ENCODE measurements at places on chromosomes 11 and 22.

DNA sequence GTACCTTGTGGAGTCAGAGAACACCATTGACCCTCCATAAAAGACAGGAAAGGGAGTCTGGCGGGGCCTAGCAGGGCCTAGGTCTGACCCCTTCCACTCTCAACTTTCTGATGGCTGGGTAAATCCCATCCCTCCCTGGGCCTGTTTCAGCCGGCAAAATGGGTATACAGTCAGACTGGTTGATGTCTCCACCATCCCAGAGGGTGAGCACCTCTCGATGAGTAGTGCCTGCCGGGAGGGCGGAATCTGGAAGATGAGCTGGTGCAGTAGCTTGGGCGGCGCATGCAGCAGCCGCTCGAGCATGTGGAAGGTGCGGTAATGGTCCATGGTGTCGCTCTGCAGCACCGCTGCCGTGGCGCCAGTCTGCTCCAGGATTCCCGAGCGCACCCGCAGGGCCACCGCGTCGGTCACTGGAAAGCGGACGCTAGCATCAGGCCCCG lies 528 bp downstream of the FIBP start:
- no peak for DNase-seq

DNA sequence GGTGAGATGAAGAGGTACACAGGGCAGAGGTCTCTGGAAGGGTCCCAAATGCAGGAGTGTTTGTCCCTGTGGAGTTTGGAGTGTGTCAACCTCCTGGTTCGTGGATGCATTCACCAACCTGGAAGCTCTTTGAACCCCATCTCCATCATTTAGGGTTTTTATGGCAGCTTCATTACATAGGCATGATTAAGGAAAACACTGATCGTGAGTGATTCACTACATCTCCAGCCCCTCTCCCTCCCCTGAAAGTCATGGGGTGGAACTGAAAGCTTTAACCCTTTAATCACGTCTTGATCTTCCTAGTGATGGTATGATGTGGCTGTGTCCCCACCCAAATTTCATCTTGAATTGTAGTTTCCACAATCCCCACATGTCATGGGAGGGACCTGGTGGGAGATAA lies 19.8 kb upstream of the INCENP start:
- no peak for DNase-seq

DNA sequence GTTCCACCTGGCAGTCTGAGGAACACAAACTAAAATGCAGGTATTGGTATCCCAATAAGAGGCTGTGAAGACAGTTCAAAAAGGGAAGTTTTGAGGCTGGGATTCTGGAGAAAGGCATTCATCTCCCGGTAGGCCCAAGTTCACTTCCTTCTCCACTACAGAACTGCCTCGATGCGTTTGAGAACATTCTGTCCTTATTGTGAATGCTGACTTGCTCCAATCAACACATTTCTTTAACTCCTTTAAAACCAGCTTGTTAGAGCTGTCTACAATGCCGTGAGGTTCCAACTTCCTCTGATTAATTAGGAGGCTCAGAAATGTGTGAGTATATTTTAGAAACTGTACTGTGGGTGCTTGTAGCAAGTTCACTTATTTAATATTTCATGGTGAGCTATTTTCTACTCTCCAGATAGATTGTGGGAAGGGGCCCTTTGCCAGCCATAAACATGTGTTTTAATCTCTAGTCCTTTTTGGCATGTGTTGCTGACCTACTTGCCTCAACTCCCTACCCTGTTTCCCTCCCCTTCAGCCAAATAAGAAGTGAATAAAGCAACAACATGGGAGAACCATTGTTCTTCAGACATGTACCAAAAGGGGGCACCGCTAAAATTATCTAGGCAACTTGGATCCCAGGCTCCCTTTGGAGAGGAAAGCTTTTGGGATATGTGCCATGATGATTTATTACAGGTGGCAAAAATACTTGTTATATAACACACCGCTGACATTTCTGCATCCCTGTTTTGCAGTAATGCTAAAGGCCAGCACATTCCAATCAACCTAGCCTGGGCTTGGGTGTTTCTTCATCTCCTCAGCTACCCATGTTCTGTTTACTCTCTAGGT lies 245.6 kb downstream of the BLID start:
- no peak for DNase-seq

DNA sequence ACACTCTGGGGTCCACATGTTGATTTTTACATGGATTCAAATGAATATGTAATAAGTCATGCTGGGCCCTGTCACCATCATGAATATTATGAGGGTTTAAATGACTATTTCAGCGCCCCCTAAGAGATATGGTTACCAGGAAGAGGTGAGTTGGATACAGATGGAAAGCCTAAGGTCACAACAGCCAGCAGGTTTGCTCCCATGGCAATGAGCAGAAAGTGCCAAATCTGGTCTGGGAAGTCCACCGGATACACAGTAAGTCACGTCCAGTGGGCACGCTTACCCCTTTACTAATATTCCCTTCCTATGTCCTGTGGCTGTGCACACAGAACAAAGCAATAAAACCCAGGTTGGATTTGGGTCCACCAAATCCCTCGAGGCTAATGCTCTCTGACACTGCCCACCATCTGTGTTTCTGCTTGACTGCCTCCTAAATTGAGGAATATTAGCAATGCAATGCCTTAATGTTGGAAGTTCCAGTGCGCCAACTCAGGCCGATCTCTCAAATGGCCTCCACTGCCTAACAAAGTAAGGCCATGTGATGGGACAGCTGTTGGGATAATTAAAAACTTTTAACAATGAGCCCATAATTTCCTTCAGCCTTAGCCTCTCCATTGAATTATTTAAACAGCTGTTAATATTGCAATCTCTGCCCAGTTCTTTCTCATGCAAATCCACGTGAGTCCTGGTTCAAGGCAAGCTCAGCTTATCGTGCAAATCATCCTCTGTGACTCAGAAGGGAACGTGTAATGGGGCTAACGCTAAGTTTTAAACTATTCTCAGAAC lies 97.6 kb downstream of the SLC1A2 start:
- DNase-seq: no peak

GRCh38 chr22:40147388-40148176 lies 30.1 kb upstream of the TNRC6B start:
- no peak for DNase-seq

DNA sequence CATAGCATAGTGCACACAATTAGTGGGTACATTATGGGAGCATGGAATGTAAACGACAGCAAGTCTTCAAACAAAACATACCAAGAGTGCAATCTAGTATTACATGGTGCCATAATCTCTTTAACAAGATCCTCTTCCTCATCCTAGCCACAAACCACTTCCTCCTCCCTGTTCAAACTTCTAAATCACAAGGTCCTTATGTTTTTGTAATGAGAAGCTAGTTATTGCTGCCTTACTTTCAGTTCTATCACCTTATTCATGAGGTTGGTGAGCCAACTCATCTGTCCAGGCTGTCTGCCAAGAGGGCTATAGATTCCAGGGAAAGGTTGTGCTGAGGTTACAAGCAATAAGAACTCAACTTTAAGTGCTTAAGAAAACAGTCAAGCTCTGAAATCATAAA lies 195.4 kb upstream of the ARHGAP20 start:
- no peak for DNase-seq

GRCh38 chr22:43296276-43296902 lies 46.8 kb downstream of the SCUBE1 start:
- DNase-seq: no peak

- no peak for DNase-seq
These were observed 9.4 kb downstream of the TRIM29 start for GRCh38 chr11:120128392-120129119.

DNA sequence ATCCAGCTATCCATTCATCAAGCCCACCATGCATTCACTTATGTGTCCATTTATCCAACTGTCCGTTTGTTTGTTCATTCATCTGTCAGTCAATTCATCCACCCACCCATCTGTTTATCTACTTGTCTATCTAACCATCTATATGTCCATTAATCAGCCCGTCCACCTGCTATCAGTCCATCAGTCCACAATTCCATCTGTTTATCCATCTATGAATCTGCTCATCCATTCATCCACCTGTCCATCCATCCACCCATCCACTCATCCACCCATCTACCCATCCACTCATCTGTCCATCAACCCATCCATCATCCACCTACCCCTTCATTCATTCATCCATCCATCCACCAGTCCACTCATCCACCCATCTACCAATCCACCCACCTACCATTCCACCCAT lies 970 bp upstream of the SPI1 start:
- DNase-seq: no peak

GRCh38 chr22:20254975-20255946 lies 12.9 kb downstream of the RTN4R start:
- no peak for DNase-seq

DNA sequence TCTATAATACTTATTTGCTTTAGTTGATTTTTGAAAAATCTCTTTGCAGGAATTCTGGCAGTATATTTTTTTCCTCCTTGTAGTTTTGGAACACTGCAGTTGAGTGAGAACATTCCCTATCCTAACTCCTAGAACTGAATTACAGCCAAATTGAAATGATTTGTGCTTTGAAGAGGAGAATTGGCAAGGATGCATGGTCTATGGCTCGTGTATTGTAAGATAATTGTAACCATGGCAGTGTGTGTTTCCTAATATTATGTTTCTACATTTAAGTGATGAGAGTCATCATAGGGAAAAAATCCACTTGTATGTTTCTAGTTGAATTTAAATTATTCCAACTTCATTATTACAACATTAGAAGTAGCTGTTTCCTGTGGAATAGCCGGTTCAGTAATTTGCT lies 80.9 kb upstream of the MYO18B start:
- no peak for DNase-seq

DNA sequence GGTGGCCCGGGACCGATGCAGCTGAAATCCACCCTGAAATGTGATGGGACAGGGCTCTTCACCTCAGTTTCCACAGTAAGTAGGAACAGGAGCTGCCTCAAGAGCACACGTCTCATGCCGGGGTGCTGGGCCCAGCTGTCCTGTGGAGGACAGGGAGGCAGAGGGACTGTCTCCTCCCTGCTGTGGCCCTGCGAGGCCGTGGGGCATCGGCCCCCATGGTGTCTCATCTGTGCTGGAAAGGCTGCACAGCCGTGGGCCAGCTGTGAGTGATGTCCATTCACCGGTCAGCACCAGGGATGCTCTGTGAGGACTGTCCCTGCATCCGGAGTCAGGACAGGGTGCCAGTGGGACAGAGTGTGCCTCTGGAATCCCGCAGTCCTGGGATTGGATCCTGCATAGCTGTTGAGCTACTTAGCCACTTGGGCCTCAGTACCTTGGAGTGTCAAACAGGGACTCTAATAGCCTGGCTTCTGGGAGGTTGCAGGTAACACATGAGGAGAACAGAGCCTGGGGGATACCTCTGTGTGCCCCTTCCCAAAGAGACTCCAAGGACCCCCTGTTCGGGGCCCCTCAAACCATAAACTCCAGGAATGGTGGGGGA lies 16.5 kb downstream of the TRPM5 start:
- DNase-seq: no peak

GRCh38 chr22:18031695-18032454 lies 7.5 kb upstream of the MICAL3 start:
- DNase-seq: no peak

DNA sequence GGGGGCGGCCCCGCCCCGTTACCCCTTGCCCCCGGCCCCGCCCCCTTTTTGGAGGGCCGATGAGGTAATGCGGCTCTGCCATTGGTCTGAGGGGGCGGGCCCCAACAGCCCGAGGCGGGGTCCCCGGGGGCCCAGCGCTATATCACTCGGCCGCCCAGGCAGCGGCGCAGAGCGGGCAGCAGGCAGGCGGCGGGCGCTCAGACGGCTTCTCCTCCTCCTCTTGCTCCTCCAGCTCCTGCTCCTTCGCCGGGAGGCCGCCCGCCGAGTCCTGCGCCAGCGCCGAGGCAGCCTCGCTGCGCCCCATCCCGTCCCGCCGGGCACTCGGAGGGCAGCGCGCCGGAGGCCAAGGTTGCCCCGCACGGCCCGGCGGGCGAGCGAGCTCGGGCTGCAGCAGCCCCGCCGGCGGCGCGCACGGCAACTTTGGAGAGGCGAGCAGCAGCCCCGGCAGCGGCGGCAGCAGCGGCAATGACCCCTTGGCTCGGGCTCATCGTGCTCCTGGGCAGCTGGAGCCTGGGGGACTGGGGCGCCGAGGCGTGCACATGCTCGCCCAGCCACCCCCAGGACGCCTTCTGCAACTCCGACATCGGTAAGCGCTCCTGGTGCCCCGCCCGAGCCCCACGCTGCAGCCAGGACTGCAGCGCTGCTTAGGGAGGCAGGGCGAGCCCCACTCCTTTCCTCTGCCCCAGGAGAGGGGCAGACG lies at the start of gene TIMP3:
Gene TIMP3, plus strand, starts transcription at position 169 of the 700 bp plus-strand sequence. Its CDS starts 297 bp downstream, at position 466.
- DNase-seq: no peak

DNA sequence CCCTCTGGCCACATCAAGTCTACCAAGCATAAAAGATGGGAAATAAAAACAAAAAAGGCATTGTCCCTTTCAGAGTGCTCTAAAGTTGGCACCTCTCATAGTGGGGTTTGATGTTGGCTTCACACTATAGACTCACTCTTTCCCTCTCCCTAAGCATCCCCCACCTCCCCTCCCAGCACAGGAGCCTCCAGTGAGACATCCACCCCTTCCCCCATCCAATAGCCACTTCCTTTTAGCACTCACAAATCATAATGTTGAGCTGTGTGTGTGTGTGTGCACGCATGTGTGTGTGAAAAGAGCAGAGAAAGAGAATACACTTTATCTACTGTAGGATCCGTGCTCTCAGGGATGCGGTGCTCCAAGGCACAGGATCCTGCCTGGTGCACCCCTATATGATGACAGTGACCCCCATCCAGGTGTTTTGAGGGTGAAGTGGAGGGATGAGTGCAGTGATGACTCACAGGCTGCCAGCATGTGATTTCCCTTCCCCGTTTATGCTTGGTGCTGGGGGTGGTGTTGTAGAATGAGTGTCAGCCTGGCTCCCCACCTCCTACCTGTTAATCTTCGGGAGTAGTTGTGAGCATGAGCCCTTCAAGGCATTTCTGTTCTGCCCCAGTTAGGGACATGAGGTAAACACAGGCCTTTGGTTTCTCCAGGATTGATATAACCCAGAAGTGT lies 235.2 kb upstream of the B3GAT1 start:
- DNase-seq: no peak

DNA sequence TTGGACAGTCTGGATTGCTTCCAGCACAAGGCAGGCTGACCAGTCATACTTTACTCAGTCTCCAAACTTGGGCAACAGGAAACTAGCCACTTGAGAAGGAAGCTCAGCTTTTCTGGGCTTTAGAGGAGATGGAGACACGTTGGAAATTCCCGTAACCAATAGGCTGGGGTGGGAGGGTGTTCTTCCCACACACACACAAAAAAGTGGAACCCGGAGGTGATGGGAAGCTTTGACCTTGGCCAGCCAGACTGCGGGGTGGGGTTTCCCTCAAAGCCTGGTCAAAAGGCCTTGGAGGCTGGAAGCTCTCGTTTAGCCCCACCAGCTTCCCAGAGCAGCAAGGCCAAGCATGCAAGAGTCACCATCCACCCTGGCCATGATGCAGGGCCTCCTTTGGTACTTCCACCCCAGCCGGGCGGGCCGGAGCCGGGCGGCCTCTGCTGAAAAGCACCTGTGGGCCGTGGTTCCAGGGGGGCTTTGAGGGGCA lies 126.2 kb downstream of the BCR start:
- no peak for DNase-seq

DNA sequence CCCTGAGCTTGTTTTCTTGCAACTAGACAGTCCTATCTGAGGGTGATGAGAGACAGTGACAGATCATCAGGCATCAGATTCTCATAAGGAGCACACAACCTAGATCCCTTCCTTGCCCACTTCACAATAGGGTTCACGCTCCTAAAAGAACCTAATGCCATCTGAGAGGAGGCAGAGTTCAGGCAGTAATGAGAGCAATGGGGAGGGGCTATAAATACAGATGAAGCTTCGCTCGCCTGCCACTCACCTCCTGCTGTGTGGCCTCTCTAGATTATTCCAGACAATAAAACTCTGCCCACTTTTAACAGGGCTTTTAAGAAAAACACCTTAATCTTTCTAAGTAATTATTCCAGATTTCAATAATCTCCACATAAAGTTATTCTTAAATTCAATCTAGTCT lies 43.9 kb upstream of the PAK1 start:
- DNase-seq: no peak

- DNase-seq: no peak
These were observed 7.8 kb downstream of the ADAMTS15 start for GRCh38 chr11:130456286-130456685.
